ENCODE measurements at places on chromosomes 5 and 9. TPM values are rescaled to one million over a fixed set of nuclear protein-coding genes. Genes with fewer than 3 reads are reported as not detected.

POLR3G gene
- 179 TPM for total RNA-seq

DNA sequence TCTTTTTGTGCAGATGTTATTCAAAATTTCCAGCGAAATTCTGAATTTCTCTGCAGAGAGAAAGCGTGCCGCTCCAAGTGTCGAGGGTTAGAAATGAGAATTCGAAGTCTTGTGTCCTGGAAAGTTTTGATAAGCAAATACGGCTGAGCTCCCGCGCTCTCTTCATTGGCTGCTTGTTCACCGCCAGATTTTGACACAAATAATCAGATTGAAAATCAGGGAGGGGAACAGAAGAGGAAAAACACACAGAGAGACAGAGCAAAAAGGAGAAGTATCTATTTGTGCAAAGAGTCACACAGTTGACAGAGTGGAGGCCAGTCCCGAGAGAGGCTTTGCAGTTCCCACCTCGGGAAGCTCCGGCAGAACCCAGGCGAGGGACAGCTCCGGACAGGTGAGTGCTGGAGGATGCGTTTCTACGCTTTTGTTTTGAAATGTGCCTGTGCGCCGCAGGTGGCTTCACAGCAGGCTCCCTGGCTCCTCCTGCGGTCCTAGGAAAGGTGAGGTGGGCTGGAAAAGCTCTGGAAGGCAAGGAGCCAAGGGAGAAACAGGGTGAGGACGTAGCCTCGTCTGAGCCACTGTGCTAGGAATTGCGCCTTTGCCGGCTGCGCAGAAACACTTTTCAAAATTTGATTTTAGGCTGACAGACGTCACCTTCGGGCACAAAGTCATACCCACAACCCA, at the start of gene GFI1B:
GFI1B (plus strand) TSS at position 244 of the 681 bp plus-strand sequence. CDS start 7,985 bp downstream, outside the sequence.
- no peak for DNase-seq
- no peaks in the 10 kb centered on the region for H3K36me3 ChIP-seq
- H3K27ac ChIP-seq = no peak within 1 kb of the TSS
- peaks cover 18% of the 10 kb centered on the region for H3K27me3 ChIP-seq

- H3K36me3 ChIP-seq = no peaks in the 10 kb centered on the region
- DNase-seq = no peak
- no peak overlapping the region for H3K27ac ChIP-seq
- H3K4me3 ChIP-seq = no peak overlapping the region
These were observed 131.5 kb upstream of the PTPN3 start for GRCh38 chr9:109629615-109630014.

DNA sequence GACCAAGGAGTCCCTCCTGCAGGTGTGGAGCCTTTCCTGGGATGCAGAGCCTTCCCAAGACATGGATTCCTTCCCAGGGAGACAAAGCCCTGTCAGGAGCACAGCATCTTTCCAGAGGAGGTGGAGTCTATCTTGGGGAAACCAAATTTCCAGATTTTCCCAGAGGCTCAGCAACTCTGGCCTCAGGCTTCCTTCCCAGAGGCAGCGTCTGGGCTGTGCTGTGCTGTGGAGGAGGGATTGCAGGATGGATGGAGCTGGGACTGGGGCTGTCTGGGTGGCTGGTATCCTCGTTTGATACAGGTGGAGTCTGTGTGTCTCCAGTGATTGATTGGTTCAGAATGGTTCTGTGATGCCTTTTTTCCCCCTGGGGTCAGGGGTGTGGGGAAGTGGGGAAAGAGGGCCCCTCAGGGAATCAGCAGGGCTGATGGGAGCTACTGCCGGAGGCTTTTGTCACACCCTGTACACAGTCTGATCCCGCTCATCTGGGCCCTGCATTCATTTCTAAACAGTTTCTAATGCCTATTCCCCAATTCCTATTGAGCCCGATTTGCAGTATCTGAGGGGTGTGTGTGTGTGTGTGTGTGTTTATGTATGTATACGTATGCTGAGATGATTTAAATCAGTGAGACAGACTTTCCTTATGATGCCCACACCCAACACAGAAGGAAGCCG, 16.0 kb downstream of the OR13J1 start:
- DNase-seq = no peak
- no peaks in the 10 kb centered on the region for H3K27me3 ChIP-seq
- H3K27ac ChIP-seq = no peak overlapping the region

ATP6V1G1 gene
- 112 TPM for total RNA-seq

LMX1B gene
- total RNA-seq = 0.37 TPM

- DNase-seq = no peak
- H3K27ac ChIP-seq = no peak overlapping the region
- no peaks in the 10 kb centered on the region for H3K27me3 ChIP-seq
- no peak overlapping the region for H3K4me3 ChIP-seq
- no peaks in the 10 kb centered on the region for H3K36me3 ChIP-seq
- H3K4me1 ChIP-seq = no peaks in the 10 kb centered on the region
These were observed 36.4 kb upstream of the DAB2 start for GRCh38 chr5:39461007-39461682.

FAM114A2 gene
- 9.7 TPM for total RNA-seq

Measured in H1 (cell line).